ENCODE measurements at places on chromosomes 6 and 20. TPM values are rescaled to one million over a fixed set of nuclear protein-coding genes. Genes with fewer than 3 reads are reported as not detected.

The MOXD1 gene
- total RNA-seq = 118 TPM

The SLC26A8 gene
- total RNA-seq = 0.87 TPM

The IL22RA2 gene
- not detected for total RNA-seq

The HLA-DPB1 gene
- 1.8 TPM for total RNA-seq

The SIRPD gene
- total RNA-seq = not detected

The SPTLC3 gene
- total RNA-seq = 5.8 TPM

The HLA-A gene
- 453 TPM for total RNA-seq

The SLC17A1 gene
- not detected for total RNA-seq

The SLC22A1 gene
- 1.3 TPM for total RNA-seq

The OPN5 gene
- not detected for total RNA-seq

The KLC4 gene
- total RNA-seq = 12.7 TPM

The ZNF184 gene
- 11.8 TPM for total RNA-seq
